ENCODE measurements at places on chromosomes 12 and 14.

- DNase-seq, result no peak
These were observed 85.6 kb upstream of the ATF7IP start for GRCh38 chr12:14279845-14280244.

- no peak for DNase-seq
These were observed 54.1 kb downstream of the CEP83 start for GRCh38 chr12:94405413-94406116.

DNA sequence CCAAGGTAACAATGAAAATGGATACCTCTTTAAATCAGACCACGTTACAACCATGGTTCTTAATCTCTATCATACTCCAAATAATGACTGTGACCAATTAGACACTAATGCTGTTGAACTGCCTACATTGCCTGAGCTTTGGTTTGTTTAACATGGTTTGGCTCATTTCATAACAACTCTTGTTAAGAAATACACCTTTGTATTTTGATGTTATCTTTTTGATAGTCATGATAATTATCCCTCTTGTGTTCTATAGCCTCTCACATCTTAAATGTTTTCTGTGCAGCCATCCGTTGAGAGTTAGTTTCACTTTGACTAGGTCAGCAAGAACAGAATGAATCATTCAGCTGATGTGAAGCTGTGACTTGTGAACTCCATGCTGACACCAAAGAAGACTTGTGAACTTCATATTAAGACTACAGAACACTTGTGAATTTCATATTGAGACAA lies 75.5 kb upstream of the RERGL start:
- peak; percentile 8 for DNase-seq

DNA sequence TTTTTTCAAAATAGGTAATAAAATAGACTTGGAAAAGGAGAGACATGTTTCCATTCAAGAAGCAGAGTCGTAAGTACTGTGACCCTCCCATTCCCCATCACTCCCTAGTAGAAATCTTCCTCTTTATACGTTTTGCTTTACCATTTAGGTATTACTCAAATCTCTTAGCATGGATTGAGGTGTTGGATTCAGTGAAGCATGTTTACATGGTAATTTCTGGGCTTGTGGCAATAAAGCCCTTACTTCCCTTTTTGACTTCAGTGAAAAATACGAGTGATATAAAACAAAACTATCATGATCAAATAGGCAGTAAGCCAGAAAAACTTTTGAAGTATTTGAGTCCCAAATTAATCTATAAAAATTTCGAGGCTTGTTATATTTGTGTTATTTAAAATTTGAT lies 27.4 kb downstream of the RAB21 start:
- no peak for DNase-seq

GRCh38 chr14:76581592-76581991 lies 179.7 kb upstream of the VASH1 start:
- DNase-seq, result no peak

DNA sequence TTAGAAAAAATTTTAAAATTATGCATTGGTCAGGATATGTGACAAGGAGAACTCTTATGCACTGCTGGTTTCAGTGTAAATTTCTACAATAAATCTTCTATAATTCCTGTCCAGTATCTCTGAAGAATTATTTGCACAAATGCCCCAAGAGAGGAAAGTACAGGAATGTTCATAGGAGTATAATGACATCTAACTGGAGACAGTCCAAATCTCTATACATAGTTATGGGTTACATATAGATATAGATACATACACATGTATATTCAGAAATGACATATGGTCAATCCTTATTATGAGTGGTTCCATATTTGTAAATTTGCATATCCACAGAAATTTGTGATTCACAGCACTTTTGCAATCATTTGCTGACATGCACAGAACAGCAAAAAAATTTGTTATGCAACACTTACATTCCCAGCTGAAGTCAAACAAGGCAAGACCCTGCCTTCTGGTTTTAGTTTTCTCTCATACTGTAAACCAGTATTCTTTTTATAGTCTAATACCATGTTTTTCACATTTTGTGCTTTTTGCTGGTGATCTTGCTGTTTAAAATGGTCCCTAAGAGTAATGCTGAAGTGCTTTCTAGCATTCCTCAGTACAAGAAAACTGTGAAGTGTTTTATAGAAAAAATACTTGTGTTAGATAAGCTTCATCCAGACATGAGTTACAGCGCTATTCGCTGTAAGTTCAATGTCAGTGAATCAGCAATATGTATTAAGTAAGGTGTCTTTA lies 103.8 kb downstream of the SLC16A7 start:
- DNase-seq, result peak; percentile 88

GRCh38 chr12:117646520-117646919 lies 285.1 kb upstream of the NOS1 start:
- no peak for DNase-seq

GRCh38 chr12:108914121-108914531 lies 34.2 kb downstream of the DAO start:
- peak; percentile 12 for DNase-seq

DNA sequence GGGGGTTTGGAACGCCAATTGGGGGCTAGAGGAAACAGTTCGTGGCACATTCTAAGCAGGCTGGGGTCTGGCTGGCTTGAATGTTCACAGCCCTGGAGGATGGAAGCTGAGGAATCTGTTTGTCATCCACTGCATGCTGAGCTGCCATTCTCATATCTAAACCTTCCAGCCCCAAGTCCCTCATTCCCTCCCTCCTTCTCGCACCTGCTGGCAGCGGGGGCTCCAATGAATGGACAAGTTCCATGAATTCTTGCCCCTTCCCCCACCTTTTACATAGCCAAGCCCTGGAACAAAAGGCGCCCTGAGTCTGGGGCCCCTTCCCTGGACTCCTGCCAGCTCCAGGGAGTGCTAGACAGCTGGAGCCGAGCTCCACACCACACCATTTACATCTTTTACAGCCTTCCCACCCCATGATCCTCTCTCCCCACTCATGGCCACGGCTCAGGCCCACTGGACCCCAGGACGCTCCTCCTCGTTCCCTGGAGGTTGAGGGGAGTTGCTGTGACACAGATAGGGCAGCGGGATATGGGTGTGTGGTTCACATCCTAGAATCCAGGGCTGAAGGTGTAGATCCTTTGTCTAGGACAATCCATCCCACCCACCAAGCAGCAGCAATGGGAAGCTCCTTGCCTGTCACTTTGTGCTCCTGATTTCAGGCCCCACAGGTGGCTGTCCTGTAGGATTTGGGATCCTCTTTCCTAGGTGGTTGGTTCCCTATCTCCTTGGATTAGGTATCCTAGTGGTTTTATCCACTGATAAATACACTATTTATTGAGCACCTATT lies 21.7 kb upstream of the VRTN start:
- no peak for DNase-seq

- DNase-seq, result no peak
These were observed 342.6 kb downstream of the NOVA1 start for GRCh38 chr14:26255213-26255612.

DNA sequence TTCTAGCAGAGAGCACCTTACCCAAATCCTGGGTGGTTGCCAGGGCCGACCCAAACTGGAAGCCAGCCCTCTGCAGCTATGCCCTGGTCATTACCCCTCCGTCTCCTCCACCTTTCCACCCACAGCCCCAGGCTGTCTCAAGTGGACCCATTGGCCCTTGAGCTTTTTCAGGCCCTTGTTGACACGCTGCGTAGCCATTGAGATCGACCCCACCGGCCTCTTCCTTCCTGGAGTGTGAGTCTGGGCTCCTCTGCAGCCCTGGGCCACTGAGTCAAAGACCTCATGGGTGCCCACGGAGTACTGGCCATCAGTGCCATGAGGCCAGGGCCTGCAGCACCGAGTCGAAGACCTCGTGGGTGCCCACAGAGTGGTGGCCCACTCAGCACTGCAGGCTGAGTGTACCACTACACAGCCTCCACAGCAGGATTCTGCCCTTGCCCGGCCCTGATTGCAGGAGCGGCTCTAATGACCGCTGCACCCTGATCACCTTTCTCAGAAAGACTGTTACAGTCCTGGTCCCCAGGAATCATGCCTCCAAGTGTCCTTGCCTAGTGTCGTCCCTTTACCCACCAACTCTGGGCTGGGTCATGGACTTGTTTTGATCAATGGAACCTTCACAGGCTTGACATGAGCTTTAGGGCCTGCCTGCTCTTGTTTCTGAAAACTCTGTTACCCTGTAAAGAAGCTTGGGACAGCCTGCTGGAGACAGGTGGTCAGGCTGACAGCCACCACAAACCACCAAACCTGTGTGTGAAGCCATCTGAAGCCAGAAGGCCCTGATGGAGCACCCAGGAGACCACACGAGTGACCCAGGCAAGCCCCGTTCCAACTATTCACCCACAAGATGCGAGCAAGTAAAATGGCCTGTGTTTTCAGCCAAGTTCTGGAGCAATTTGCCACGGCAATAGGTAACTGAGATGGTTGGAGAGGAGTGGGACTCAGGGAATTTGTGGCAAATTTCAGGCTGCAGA lies 39.6 kb upstream of the TRAF3 start:
- DNase-seq, result no peak

GRCh38 chr12:95218150-95219133 lies 835 bp downstream of the VEZT start:
- DNase-seq, result peak; percentile 73

GRCh38 chr12:76697849-76698248 lies 66.1 kb upstream of the ZDHHC17 start:
- DNase-seq, result no peak

GRCh38 chr12:52772772-52773171 lies 4.4 kb downstream of the KRT76 start:
- DNase-seq, result no peak

GRCh38 chr12:105954951-105955931 lies 183.5 kb downstream of the NUAK1 start:
- DNase-seq, result no peak

All from fibroblast of gingiva (primary cell).